ENCODE measurements at places on chromosomes 3 and 15. TPM values are rescaled to one million over a fixed set of nuclear protein-coding genes. Genes with fewer than 3 reads are reported as not detected.

DNA sequence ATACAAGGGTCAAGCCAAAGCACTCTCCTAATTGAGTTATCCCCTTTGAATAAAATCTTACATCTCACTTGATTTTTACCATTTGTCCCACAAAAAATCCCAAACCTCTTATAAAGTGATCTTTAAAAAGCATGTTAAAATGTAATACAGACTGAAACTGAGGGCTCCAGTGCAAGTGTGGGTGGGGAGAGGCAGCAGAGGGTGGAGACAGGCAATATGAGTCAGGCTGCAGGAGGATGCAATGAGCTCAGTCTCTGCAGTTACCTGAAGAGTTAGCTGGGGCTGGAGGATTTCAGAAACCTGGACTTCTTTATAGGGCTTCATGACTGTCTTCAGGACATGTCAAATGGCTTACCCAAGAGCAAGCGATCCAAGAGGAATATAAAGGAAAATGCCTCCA is 14.2 kb upstream of the COLQ start:
- DNase-seq: no peak

The CTSH gene
- 10.6 TPM for total RNA-seq

The MINDY2 gene
- total RNA-seq: 5.3 TPM

The NOX5 gene
- 1.1 TPM for total RNA-seq

DNA sequence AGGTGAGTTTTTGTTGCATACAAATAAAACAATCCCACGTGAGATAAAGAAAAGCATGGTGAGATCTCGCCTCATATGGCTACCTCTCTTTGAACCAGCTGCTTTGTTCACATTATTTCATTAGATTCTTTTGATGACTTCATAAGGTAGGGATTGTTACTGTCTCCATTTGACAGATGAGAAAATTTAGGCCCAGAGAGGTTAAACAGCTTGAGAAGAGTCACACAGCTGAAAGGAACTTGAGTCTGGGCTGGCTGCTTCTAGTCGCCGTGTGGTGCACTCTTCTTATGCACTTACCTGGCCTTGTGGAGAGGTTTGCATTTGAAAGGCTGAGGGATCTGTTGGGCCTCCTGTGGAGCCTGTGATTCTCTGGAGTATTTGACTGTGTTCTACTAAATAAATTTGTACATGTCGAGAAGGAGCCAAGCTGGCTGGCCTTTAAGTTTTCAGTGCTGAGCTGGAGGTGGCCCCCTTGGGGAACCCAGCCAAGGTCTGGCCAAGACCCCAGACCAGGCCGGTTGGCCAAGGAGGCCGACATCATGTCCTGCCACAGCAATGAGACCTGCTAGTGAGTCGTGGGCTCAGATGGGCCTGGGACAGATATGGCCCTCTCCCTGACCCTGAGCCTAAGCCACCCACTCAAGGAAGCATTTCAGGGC is 125.1 kb downstream of the SMAD6 start:
- DNase-seq: no peak

The SLC6A6 gene
- total RNA-seq: 36.3 TPM

The COL8A1 gene
- total RNA-seq: 5.3 TPM

The OXTR gene
- total RNA-seq: 1.5 TPM

GRCh38 chr3:29329986-29330890 is 49.4 kb downstream of the RBMS3 start:
- DNase-seq: no peak

The TF gene
- total RNA-seq: 0.90 TPM

The CIB2 gene
- 0.08 TPM for total RNA-seq

The TBC1D23 gene
- total RNA-seq: 21.9 TPM

- no peak for DNase-seq
Observed at GRCh38 chr3:96814651-96815567, 515 bp downstream of the EPHA6 start.

The SAMD7 gene
- total RNA-seq: not detected

The BFSP2 gene
- not detected for total RNA-seq

The DUOX1 gene
- not detected for total RNA-seq

GRCh38 chr3:150889106-150889505 is 16.1 kb downstream of the MINDY4B start:
- DNase-seq: no peak

The EPHA3 gene
- not detected for total RNA-seq

The SLC9C1 gene
- total RNA-seq: not detected

DNA sequence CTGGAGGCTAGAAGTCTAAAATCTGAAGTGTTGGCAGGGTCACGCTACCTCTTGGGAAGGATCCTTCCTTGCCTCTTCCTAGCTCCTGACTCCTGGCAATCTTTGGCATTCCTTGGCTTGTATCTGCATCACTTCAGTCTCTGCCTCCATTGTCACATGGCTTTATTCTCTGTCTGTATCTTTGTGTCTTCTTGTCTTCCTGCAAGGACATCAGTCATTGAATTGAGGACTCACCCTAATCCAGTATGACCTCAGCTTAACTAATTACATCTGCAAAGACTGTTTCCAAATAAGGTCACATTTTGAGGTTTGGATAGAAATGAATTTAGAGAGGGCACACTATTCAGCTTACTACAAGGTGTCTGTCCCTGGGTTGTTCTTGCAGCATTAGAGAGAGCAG is 31.1 kb upstream of the UTS2B start:
- no peak for DNase-seq

DNA sequence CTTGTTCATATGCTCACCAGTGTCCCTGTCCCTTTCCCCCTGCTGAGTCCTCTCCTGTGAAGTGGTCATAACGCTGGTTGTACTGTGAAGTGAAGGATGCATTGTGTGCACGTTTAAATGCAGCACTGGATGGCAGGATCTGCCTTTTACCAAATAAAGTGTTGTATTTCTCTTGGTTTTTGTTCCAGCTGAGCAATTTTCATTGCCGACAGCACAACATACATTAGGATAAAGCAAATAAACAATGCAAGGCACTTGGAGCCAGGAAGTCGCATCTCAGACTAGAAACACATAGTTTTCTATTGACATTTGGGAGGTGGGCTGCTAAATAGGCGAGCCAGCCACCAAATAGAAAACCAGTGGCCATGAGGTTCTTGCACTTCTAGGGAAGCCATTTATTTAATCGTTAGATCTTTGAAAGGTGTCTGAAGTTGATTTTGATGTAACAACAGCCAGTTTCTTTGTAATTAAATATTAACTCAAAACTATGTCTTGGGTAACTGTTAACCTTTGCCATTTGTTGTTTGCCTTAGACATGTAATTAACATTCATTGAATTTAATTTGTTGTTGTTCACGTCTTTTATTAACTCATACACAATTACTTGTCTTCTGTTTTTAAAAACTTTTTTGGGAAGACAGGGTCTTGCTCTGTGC is 185.3 kb downstream of the FNDC3B start:
- no peak for DNase-seq

DNA sequence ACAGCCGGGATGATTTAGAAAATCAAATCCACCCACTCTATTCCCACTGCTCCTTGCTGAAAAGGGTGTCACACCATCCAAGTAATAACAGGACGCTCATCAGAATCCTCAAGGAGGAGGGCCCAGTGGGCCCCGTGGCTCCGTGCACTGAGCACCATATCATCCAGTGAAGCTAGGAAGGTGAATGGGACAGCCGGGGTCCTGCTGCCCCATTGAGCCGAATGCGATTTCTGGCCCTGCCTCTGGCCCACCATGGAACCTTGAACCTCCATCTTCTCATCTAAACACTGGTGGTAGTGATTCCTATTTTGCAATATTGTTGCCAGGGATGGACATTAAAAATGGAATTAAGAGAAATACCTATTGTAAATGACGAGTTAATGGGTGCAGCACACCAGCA is 99.1 kb upstream of the SLC6A11 start:
- DNase-seq: no peak

- no peak for DNase-seq
Observed at GRCh38 chr3:79418855-79419621, 348.8 kb downstream of the ROBO1 start.

DNA sequence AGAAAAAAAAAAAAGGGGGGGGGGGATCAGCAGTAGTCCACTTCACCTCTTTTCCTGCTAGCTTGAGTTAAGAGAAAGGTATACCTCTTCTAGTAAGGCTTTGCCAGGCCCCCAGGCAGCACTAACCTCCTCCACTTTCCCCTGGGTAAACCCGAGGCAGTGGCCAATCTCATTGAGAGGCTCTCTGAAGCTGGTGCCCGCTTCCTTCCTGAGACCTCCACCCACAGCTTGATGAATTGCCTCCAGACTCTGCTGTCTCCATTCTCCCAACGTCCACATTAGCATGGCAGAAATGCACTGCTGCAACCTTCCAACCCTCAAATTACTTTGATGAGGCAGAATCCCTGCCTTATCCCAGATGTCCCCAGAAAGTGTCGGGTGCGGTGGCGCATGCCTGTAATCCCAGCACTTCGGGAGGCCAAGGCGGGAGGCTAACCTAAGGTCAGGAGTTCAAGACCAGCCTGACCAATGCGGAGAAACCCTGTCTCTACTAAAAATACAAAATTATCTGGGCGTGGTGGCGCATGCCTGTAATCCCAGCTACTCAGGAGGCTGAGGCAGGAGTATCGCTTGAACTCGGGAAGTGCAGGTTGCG is 15.3 kb downstream of the RLBP1 start:
- DNase-seq: no peak

- DNase-seq: no peak
Observed at GRCh38 chr3:127234778-127235177, 41.8 kb downstream of the PRR23E start.

The FEZF2 gene
- total RNA-seq: not detected

GRCh38 chr3:195885036-195885891 is 23.1 kb downstream of the TNK2 start:
- no peak for DNase-seq

The ILDR1 gene
- total RNA-seq: not detected

DNA sequence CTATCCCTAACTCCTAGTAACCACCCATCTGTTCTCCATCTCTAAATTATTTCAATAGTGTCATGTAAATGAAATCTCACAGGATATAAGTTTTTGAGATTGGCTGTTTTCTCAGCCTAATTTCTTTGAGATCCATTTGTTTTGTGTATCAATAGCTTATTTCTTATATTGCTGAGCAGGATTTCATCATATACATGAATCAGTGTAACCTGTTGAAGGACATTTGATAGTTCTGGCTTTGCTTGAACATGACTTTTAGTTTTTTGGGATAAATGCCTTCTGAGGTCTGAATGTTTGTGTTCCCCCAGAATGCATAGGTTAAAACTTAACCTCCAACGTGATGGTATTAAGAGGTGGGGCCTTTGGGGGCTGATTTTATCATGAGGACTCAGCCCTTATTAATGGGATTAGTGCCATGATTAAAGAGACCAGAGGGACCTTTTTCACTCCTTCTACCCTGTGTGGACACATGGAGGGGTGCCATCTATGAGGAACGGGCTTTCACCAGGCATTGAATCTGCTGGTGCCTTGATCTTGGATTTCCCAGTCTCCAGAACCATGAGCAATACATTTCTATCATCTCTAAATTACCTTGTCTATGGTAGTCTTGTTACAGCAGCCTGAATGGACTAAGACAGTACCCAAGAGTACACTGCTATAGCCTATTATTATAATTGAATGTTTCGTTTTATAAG is 118.3 kb downstream of the FNDC3B start:
- no peak for DNase-seq

GRCh38 chr15:75031848-75032247 is 8.5 kb downstream of the PPCDC start:
- no peak for DNase-seq

The NANOGP8 gene
- total RNA-seq: not detected

DNA sequence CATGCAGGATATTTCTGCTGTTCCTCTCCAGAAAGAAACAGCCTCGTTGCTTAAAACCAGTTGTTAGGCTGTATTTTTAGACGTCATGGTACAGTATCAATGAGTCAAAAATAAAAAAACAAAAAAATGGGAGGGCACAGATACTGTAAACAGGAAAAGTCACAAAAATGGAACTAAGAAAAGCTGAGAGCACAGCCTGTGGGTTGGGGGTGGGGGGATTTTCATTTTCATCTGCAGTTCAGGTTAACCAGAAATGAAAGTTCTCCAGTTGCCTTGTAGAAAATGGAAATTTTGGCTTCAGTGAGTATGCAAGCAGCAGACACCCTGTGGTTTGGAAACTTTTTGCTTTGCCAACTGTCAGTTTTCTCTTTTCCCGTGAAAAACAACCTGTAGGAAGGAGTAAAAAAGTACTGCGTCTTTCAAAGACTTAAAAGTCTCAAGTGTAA is 59.0 kb downstream of the FRMD4B start:
- no peak for DNase-seq

DNA sequence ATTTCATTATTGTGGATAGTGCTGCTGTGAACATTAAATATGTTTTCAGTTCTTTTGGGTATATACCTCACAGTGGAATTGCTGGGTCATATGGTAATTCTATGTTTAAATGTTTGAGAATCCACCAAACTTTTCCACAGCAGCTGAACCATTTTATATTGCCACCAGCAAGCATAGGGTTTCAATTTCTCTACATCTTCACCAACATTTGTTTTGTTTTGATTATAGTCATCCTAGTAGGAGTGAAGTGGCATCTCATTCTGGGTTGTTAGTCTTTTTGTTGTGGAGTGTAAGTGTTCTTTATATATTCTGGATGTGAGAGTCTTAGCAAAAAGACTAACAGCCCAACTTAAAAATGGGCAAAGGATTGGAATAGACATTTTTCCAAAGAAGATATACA is 6.0 kb downstream of the RPUSD2 start:
- DNase-seq: no peak

The OR5H14 gene
- not detected for total RNA-seq

DNA sequence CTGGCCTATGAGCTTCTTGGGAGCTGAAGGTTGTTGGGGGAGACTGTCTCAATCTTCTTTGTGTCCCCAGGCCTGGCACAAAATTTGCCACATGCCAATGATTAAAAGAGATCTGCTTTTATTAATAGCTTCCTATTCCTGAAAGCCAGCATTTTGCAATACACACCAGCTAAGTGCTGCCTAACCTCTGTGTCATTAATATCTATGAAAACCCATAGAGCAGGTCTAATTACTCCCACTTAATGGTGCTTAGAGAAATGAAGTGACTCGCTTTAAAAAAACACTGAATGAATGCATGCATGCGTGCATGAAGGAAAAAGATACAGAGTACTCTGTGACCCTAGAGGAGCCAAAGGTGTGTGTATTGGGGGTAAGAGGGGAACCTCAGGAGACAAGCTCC is 55.0 kb downstream of the SLC6A1 start:
- no peak for DNase-seq

GRCh38 chr15:96304839-96305238 is 25.7 kb upstream of the NR2F2 start:
- no peak for DNase-seq

GRCh38 chr3:61730577-61731231 is 169.3 kb downstream of the PTPRG start:
- no peak for DNase-seq

DNA sequence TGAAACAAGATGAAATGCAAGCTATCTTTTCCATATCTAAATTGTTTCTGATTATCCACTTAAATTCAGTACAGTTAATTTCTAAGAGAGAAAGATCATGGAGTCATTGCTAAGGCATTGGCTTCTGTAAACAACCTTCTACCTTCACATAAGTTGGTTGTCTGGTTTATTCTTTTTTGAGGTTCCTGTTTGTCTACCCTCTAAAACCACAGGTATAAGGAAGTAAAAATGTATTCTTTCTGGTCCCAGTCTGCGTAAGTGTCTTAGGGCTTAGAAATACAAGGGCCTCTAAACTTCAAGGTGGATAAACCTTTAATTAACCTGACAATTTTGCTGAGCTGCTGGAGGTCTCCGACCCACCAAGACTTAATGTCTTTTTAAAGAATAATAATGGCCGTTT is 3.6 kb upstream of the ATOSA start:
- no peak for DNase-seq

The C3orf49 gene
- not detected for total RNA-seq
